ENCODE measurements at places on chromosomes 13 and 19.
A peak's percentile ranks its signal among the peaks of the same experiment; 100 is the strongest.

- no peak for DNase-seq
Observed at GRCh38 chr19:1240925-1241324, 626 bp upstream of the ATP5F1D start.

- no peak for DNase-seq
Observed at GRCh38 chr13:67343777-67344176, 113.6 kb upstream of the PCDH9 start.

DNA sequence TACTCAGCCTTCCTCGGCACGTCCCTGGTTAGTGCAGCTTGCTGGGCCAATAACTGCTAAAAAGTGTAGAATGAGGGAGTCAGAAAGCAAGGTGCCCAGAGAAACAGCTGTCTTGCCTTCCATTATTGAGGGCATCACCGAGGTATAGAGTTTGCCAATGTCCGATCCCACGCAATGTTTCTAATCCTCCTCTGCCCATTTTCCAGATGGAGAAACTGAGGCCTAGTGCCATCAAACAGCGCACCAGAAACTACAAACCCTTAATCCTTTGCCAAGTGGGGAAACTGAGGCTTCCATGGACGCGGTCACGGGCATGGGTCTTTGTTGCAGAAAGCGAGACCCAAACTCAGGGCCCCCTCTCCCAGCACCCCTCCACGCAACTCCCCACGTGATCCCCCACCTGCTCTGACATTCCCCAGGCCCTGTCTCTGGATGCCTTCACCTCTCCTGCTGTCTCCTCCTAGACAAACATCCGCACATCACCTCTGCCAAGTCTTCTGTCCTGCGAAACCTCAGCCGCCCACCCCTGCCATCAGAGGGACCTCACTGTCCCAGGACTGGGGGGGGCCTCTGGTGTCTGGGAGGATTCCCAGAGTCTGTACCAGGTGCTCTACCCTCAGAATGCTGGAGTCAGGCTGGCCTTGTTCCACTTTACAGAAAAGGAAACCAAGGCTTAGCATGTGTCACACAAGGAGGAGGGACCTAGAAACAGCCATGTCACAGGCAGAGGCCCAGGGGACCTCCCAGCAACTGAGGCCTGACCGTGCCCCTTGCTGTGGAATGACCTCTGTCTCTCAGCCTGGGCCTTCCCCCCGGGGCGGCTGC, 930 bp upstream of the PDE4C start:
- DNase-seq = no peak

DNA sequence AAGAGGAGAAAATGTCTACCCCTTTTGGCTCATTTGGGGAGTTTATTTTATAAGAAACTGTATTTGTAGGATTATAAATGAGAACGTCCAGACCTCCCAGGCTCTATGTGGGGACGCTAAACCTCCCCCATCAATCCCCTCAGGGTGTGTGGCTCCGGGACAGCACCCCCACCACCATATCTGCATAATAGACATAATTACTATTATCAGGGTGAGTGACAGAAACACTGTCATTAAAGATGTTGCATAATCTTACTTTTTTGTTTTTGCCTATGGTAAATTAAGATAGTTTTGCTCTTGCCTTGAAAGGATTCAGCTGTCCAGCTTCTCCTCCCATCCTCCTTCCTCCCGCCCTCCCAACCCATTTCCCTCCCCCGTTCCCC, 93.3 kb downstream of the NUFIP1 start:
- DNase-seq = no peak

- no peak for DNase-seq
Observed at GRCh38 chr19:38425810-38426466, at the start of gene RASGRP4. Gene RASGRP4, minus strand, starts transcription at chr19:38426219. Its CDS starts 128 bp downstream, at chr19:38426091.

DNA sequence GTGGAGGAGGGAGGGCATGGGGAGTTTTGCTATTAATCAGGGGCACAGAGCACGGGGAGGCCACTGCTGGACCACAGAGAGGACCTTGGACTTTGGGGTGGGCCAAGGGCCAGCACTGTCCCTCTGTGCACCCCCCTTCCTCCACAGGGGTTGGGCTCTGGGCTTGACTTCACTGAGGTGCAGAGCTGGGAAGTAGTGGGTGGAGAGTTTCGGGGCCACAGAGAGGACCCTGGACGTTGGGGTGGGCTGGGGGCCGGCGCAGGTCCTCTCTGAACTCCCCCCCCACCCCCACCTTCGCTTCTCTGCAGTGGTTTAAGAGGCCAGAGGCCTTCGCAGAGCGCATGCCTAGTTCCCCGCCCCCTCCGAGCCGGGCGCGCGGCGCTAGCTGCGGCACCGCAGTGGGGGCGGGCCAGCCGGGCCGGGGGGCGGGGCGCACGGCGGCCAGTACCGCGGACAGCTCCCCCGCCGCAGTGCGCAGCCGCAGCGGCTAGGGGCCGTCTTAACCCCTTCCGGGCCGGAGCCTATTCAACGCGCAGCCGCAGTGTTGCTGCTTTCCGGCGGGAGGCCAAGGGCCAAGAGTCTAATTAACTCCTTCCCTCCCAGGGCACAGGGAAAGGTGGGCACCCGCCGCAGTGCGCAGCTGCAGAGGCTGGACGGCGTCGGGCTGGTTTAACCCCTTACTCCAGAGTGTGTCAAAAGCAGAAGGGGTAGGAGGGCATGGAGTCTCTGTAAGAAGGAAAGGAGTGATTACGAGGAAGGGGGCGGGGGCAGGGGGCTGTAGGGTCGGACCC, 3.7 kb downstream of the KCNC3 start:
- peak; percentile 93 for DNase-seq

DNA sequence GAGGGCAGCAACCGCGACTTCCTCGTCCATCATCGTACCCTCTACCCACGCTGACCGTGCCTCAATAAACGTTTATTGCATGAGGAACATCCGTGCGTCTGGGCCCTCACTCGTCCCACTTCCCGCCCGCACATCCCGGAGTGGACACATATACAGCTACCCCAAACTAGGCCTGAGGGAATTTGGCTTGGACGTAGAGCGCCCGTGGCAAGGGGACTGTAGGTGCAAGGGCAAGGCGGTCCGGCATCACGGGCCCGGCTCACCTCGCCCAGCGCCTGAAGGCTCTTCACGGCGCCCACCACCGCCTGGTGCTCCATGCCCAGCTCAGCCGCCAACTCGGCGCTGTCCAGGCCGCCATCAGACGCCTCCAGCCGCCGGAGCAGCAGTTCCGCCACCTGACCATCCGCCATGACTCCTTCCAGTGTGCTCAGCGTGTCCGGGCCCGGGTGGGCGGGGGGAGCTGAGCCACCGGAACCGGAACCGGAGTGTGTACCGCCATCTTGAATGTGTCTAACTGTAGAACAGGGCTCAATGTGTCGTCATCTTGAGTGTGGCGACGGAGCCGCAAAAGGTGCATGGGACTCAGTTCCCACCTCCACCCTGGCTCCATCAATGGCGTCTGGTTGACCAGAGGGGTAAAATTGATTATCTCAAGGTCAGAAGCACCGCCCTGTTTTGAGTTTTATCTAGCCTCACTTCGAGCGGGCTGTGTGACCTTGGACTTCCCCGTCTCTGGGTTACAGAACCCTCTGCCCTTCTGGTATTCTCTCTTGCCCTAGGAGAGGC, at the start of gene FARSA:
Gene FARSA, minus strand, starts transcription at position 425 of the 786 bp plus-strand sequence. Its CDS starts 15 bp downstream, at position 410.
- peak; percentile 89 for DNase-seq

DNA sequence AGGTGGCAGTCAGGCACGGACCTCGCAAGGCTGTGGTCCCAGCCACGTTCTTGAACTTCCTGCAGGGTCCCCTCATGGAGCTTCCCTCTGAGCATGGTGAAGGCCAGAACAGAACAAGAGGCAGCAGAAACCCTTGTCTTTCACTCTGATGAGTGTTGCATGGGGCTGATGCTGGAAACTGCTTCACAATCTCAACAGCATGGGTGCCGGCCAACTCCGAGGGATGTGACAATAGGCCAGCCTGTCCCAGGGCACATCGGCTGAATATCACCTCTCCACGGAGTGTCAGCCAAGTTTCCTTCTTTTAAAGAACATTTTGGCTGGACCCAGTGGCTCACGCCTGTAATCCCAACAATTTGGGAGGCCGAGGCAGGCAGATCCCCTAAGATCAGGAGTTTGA, 173.9 kb downstream of the FOXO1 start:
- DNase-seq = no peak

DNA sequence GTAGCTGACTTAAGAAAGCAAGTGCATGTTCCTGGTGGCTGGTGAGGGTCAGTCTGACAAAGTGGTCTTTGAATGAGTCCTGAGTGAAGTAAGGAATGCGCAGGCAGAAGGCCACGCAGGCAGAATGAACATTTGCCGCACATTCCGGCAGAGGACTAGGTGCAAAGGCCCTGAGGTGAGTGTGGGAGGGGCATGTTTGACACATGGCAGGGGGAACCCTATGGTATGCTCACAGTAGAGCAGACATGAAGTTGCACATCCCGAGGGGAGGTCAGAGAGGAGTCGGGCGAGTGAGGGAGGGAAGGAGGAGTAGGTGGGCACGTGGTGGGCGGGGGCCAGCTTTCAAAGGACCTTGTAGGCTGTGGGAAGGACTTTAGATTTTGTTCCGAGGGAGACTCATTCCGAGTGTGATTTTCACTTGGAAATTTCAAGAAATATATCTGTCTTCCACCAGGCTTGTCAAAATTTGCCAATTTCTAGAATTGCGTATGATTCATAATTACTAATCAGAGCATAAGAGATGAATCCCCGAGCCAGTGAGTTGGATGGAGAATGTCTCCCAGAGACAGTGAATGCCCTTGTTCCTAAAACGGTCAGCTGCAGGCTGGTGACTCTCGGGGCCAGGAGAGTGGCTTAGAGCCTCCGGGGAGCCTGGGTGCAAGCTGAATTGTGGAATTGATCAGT, 40.3 kb downstream of the ERICH6B start:
- DNase-seq = no peak

- DNase-seq = no peak
Observed at GRCh38 chr13:32940601-32941000, 75.6 kb upstream of the KL start.

- DNase-seq = no peak
Observed at GRCh38 chr19:35752746-35753350, 4.0 kb downstream of the HSPB6 start.

DNA sequence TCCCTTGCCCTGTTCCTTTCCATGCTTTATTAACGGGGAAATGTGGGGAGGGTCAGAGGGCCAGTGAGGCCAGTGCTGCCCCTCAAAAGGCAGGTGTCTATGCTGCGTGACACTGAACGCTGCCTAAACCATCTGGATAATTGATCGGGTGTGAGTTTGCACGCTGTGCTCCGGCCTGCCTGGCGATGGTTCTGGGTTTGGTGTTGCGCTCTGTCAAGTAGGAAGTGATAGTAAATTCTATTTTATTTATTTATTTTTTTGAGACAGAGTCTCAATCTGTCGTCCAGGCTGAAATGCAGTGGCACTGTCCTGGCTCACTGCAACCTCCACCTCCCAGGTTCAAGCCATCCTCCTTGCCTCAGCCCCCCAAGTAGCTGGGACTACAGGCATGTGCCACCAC, 86.5 kb downstream of the ATP11A start:
- no peak for DNase-seq

GRCh38 chr13:66915596-66916185, 314.4 kb downstream of the PCDH9 start:
- no peak for DNase-seq

GRCh38 chr19:50932690-50933083, 20.2 kb downstream of the KLK5 start:
- no peak for DNase-seq

DNA sequence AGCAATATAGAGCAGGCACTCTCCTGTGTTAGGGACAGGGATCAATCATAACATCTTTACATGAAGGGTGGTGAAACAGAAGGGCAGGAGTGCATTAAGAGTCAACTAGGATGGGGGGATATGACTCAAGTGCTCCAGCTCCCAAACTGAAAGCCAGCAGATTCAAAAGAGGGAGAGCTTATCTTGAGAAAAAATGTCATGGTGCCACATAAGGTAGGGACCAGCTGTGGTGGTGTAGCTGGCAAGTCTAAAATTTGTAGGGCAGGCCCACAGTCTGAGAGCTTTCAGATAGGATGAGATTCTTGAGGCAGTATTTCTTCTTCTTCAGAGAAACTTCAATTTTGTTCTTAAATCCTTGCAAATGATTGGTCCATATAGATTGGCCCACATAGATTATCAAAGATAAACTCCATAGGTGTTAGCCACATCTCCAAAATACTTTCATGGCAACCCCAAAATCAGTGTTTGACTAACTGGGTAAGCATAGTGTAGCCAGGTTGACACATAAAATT, 19.1 kb downstream of the DNAJC15 start:
- no peak for DNase-seq

GRCh38 chr13:98843482-98843877, 91.0 kb upstream of the SLC15A1 start:
- DNase-seq = no peak

DNA sequence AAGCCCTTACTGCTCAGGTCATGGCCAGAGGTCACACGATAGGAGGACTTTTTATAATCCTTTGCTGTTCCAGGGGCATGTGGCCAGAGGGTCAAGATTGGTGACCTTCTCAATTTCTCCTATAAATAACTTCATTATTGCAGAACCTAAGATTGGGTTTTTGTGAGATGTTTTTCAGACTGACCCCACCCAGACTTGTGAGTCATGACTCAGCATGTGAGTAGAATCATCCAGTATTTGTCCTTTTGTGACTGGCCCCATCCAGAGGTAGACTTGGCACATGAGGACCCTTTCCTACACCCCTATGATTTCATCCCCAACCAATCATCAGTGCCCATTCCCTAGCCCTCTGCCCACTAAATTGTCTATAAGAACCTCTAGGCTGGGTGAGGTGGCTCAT, 84.5 kb upstream of the ABCC4 start:
- DNase-seq = no peak

DNA sequence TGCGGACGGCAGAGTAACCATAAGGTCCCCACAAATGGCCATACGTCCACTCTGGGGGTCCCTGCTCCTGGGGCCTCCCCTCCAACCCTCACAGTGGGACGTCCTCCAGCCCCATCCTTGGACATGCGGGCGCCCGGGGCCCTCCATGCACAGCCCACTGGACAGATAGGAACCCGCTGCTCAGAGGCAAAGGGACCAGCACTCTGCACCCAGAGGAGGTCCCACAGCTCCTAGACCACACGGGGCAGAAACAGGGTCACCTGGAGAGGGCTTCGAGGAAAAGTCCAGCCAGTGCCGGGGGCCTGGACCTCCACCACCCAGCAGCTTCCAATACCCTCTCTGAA, 11.1 kb downstream of the REXO1 start:
- DNase-seq = no peak

DNA sequence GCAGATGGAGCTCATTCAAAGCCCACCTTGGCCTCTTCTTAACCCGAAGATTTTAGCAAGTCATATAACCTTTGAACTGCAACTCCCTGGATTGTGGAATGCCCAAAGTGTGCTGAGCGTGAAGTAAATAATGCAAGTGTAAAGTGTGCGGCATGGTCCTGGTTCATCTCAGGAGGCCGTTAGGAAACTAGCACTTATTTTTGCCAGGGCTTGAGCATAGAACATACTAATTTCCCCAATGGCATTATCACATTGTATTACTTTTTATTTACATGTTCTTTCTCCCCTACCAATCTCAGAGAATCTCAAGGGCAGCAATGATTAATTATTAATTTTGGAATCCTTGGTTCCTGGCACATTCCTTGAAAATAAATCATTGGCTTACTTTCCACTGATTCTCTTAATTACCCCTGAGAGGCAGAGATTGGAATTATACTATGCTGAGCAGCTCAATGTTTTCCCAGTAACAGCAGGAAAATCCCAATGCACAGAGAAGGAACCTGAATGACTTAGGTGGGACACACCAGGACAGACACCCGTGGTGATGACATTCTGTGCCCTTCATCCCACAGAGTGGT, 128.8 kb upstream of the GJB6 start:
- DNase-seq = no peak

Measured in type B pancreatic cell (in vitro differentiated cells).